Stimulated activated CD8-positive, alpha-beta memory T cell treated with anti-CD3 and anti-CD28 coated beads, Interleukin-2, amount 100 ng/mL, for 1 hour (primary cell): ENCODE measurements at places on chromosomes 5 and 9.

GRCh38 chr5:58143727-58144126 lies 316.2 kb downstream of the PLK2 start:
- no peak for DNase-seq

DNA sequence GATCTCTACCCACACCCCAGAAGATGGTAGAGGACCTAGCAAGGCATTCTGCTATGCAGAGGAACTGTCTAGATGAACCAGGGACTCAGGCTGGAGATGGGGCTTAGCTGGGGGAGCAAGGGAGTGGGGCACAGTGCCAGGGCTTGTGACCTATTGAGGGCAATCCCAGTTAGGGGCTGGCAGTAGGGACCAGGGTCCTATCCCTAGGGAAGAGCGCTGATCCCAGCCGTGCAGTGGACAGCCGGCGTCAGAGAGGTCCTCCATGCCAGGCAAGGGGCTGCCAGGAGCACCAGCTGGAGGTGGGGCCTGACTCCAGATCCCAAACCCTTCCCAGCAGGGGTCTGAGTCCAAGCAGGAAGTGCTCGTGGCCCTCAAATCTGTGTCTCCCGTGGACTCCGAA lies 52.7 kb upstream of the NEURL1B start:
- DNase-seq = no peak

GRCh38 chr5:64854855-64855254 lies 86.1 kb downstream of the CWC27 start:
- DNase-seq = no peak

DNA sequence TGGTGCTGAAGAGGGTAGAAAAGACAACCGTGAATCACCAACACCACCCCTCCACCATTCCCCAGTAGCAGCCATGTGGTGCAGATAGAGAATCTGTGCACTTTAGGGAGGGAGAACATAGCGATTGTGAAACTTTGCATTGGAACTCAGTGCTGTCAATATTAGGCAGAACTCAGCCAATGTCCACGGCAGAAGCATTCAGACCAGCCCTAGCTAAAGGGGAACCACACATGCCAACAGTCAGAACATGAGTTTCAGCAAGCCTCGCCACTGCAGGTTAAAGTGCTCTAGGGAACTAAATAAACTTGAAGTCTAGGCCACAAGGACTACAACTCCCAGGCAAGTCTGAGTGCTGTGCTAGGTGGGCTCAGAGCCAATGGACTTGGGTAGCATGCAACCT lies 38.5 kb upstream of the DEPDC1B start:
- DNase-seq = no peak

DNA sequence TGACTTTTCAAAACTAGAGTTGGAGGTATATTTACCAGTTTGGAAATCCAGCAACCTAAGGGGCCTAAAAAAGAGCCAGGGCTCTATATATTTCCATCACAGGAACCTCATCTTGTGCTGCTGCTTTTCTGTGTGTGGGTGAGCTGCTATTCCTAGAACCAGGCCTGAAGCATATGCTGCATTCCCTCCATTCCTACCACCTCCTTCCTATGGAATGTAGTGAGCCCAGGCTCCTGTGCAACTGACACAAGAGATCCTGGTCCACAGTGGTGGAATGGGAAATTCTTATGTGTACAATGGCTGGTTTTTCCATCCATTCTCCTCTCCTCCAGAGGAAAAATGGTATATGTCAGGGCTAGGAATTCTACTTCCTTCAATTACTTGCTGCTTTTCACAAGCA lies 39.1 kb downstream of the SPEF2 start:
- no peak for DNase-seq

- DNase-seq = no peak
These were observed 148.8 kb upstream of the ADAMTSL1 start for GRCh38 chr9:18324928-18325745.

DNA sequence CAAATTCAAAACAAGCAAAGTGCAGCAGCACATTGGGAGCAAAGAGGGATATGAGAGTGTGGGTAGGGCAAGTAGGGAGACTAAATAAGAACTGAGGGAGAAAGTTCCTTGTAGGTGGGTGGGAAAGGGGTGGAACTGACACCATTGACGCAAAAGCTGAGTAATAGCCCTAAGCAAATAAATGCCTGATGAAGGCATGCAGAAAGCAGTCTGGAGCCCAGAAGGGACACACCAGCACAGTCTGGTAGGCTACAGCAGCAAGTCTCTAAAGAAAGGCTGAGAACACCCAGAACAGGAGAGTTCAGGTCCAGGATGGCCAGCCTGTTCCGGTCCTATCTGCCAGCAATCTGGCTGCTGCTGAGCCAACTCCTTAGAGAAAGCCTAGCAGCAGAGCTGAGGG lies at the start of gene INSL4:
Gene INSL4, plus strand, starts transcription at position 208 of the 400 bp plus-strand sequence. Its CDS starts 105 bp downstream, at position 313.
- DNase-seq = no peak

- peak; percentile 31 for DNase-seq
These were observed 99.9 kb downstream of the GTF3C4 start for GRCh38 chr9:132769906-132770769.

DNA sequence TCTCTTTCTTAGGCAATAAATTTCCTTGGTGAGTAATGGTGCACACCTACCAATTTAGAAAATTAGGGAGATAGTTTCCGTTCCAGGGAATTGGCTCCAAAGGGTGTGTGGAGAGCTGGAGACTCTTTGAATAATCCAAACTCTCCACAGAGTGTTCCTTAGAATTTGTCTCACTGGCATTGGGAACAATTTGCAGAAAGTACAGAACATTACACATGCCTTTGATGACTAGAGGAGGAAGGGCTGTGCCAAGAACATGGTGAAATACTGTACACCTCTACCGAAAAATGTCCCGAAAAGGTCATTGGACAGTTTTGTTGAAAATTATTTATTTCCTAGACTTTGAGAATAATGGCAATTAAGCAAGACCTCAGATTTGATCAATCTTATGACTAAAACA lies 214.2 kb upstream of the MPDZ start:
- no peak for DNase-seq

GRCh38 chr5:64954518-64954917 lies 185.8 kb downstream of the CWC27 start:
- DNase-seq = no peak

- no peak for DNase-seq
These were observed 3.0 kb downstream of the FRRS1L start for GRCh38 chr9:109164042-109164441.

- DNase-seq = no peak
These were observed 326.5 kb upstream of the PRR16 start for GRCh38 chr5:120137582-120137981.

DNA sequence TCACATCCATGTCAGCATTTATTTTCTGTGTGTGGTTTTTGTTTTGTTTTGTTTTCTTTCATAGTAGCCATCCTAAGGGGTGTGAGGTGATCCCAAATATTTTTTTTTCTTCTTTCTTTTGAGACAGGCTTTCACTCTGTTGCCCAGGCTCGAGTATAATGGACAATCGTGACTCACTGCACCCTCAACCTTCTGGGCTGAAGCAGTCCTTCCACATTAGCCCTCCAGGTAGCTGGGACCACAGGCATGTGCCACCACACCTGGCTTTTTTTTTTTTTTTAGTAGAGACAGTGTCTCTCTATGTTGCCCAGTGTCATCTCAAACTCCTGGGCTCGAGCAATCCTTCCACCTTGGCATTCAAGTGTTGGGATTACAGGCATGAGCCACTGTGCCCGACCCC lies 59.1 kb downstream of the CDC42SE2 start:
- no peak for DNase-seq

DNA sequence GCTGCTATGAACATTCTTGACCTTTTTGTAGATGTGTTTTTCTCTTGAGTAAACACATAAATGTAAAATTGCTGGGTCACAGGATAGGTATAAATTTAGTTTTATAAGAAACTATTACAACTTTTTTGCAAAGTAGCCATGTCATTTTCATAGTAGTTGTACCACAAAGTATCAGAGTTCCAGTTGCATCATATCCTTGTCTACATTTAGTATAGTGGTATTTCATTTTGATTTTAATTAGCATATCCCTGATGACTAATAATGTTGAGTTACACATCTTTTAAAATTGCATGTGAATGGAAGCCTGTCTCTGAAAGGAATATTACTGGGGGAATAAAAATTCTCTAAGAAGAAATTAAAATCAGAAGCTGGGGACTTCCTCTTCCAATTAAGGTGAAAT lies 85.4 kb downstream of the TMEM161B start:
- DNase-seq = no peak

GRCh38 chr9:4515958-4516375 lies 25.7 kb downstream of the SLC1A1 start:
- no peak for DNase-seq

GRCh38 chr9:23824830-23825591 lies 1.0 kb downstream of the ELAVL2 start:
- DNase-seq = no peak

GRCh38 chr5:79510638-79511037 lies 3.3 kb downstream of the HOMER1 start:
- DNase-seq = no peak

- DNase-seq = no peak
These were observed 67.2 kb upstream of the CD180 start for GRCh38 chr5:67263656-67264408.

DNA sequence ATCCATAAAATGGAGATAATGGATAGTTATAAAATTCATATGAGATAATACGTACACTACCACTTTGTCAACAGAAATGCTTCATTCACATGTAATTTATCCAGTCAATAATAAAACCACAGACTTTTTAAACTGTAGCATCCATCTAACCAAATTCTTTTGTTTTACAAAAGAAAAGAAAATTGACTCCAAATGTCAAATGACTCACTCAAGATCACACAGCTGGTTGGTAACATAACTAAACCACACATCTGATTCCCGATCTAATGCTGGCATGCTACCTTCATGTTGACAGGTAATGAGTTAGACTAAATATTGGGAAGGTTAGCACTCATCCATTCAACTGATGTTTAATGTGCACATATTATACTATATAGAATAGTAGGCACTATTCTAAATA lies 4.9 kb downstream of the FRMD3 start:
- DNase-seq = no peak
